ENCODE measurements at places on chromosomes 3 and 15.

DNA sequence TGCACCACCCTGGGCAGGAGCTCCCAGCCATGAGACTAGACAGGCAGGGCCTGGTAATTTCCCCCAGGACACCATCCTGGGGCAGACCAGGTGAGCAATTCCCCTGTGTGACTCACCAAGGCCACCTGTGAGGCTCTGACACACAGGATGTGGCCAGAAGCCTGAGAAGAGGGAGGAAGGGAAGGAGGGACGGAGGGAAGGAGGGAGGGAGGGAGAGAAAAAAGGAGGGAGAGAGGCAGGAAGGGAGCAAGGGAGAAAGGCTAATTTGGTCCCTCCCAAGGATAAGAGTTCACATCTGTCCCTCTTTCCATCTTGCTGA lies 25.9 kb downstream of the WNT7A start:
- no peak for DNase-seq

DNA sequence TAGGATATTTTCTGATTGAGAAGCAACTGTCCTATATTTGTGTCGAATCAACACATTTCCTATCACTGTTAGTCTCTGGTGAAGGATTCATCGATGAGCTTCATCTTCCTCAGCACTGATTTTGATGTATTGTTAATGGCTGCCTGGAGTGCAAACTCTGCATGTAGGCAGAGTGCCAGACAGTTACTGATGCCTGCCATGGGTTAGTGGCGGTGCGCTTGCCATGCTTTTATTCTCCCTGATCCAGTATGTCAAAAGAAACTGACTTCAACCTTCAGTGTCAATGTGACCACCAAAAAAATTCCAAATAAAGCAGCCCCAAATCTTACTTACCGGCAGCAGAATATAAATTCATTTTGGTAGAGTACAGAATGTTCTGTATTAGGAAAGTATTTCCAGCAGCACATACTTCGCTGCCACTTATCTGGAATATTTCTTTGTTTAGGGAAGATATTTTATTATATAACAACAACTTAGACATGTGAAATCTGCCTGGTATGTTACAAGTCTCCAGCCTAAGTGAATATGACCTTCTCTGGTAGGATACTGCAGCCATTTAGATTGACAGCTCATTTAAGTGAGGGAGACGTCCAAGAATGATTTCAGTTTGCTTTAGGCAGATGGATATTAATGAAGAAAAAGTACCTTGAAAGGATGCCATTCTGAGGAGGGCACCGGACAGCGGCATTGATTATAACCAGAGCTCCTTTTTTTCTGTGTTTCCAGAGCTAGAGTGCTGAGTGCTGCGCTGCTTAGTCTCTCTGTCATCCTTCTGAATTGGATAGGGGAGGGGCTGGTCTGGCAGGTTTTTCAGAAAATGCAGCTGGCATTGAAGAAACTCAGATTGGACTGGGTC lies 59.9 kb downstream of the ARHGEF26 start:
- DNase-seq, result no peak

DNA sequence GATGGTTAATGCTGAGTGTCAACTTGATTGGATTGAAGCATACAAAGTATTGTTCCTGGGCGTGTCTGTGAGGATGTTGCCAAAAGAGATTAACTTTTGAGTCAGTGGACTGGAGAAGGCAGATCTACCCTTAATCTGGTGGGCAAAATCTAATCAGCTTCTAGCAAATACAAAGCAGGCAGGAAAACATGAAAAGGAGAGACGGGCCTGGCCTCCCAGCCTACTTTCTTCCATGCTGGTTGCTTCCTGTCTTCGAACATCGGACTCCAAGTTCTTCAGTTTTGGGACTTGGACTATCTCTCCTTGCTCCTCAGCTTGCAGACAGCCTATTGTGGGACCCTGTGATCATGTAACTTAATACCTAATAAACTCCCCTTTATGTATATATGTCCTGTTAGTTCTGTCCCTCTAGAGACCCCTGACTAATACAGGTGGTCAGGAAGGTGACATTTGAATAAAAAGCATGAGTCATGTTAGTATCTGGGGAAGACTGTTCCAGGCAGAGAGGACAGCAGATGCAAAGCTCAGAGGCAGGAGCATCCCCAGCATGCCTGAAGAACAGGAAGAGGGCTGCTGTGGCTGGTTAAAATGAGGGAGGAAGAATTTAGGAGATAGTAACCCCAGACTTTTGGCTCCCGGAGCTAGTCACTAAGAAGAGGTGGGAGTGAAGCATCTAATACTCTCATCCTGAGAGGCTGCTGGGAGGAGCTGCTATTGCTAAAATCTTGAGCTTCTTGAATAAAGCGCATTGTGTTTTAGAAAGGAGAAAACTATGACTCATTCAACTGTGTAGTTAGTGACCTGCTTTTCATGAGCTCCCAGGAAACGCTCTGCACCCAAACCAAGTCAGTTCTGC lies 207.4 kb upstream of the HES1 start:
- no peak for DNase-seq

GRCh38 chr15:58438956-58439355 lies 7.2 kb downstream of the LIPC start:
- DNase-seq, result no peak

GRCh38 chr3:187403768-187404288 lies 35.6 kb downstream of the RTP4 start:
- no peak for DNase-seq

DNA sequence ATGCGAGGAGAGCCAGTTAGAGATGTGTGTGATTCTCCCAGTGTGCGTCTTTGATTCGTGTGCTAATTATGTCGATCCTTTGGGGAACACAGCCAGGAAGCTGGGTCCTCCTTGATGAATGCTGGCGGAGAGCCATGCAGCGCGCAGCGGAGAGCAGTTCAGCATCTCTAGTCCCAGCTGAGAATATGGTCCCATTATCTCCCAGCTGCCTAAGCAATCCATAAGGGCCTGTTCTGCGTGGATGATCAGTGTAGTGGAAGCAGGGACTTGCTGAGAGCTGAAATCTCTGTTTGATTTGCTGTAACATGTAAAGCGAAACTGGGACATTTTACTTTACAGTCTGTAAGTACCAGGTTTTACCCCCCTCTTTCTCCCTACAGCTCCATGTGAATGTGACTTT lies 412.7 kb downstream of the CNTN4 start:
- no peak for DNase-seq

DNA sequence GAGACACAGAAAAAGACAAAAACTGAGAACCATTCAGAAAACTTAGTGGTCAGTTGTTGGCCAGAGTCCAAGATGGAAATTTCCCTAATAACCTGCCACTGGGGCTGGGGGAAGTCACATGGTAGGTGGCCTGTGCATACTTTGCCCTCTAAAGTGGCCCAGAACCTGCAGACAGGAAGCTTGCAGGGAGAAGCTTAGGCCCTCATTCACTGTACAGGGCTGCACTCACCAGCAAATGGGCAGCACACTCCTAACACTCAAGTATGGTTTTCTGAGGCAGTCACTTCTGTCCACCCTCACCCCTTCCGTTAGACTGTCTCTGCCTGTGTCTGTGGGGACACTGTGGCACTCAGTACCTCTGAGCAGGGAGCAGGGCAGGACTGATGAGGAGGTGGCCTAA lies 14.5 kb upstream of the RNU6-1 start:
- no peak for DNase-seq

DNA sequence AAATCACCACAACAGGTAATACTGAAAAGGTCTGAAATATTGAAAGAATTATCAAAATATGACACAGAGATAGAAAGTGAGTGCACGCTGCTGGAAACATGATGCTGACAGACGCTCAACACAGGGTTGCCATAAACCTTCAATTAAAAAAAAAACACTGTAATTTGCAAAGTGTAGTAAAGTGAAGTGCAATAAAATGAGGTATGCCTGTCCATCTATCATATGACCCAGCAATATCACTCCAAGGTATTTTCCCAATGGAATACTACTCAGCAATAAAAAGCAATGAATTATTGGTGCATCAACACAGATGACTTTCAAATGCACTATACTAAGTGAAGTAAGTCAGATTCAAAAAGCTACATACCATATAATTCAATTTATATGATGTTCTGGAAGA lies 47.6 kb upstream of the SLC12A8 start:
- DNase-seq, result no peak

DNA sequence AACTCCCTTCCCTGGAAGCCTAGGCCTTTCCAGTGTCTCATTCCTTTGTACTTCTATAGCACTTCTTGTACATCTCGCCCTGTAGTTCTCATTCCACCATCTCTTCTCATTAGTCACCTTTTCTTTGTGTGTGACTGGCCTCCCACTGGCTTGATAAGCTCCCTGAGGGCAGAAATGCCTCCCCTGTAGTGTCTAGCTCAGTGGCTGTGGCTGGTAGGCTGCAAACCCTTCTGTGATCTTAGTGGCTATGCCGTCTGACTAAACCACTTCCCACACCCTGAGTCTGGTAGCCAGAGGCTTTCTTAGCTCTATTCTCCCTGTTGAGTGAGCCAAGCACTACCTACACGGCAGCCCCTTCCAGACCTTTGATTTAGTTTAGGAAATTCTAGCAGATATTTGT lies 24.4 kb upstream of the TNFAIP8L3 start:
- no peak for DNase-seq

- DNase-seq, result no peak
These were observed 26.7 kb downstream of the ISL2 start for GRCh38 chr15:76363251-76363650.

GRCh38 chr3:10695595-10696285 lies 120.3 kb upstream of the SLC6A11 start:
- no peak for DNase-seq

DNA sequence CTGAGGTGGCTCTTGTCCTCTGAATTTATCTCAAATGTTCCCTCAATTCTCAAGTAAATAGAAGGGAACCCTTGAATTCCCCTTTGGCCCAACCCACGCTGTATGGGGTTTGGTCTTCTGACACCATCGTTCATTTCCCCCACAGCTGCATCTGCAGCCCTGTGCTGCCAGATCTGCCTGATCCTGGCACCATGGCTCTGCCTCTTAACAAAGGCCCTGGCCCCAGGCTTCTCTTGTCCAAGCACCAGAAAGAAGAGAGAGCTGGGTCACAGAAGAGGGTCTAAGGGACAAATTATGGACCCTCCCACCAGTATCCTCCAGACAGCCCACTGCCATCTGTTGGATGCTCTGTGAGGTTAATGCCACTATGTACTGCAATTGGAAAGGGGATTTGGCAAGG lies 1.8 kb downstream of the MAP1A start:
- DNase-seq, result no peak

GRCh38 chr3:173659972-173660371 lies 262.4 kb downstream of the NLGN1 start:
- DNase-seq, result no peak

DNA sequence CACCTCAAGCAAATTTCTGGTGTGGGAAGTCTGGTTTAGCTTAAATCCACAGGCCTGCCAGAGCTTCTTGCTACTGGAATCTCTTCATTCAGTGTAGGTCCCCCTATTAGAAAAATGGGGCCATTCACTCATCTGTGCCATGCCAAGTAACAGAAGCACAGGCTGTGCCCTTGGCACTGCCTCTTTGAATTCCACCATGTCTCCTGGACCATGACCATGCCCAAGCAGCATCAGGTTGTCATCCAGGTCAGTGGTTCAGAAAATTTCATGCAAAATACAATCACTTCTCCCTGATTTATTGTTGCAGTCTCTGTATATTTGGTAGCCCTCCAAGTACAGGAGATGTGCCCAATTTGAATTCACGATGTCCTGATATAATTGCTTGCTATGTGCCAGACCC lies 602.1 kb upstream of the ZNF385D start:
- no peak for DNase-seq

GRCh38 chr3:163929069-163929652 lies 1149.1 kb downstream of the SI start:
- no peak for DNase-seq

DNA sequence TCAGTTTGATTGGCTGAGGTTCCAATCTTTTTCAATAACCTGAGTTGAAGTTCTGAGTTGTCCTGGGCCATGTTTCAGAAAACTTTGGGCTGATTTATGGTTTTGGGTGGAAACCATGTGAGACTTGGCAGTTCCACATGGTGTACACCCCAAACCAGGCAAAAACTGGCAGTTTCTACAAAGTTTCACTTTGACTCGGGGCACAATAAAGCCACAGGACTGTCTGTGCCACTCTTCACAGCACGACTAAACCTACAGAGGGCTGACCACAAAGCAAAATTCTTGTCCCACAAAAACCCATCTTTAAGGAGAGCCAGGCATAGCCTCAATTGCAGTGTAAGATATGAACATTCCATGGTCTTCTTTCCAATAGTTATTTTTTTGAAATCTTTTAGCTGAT lies 155.0 kb downstream of the DUT start:
- no peak for DNase-seq

DNA sequence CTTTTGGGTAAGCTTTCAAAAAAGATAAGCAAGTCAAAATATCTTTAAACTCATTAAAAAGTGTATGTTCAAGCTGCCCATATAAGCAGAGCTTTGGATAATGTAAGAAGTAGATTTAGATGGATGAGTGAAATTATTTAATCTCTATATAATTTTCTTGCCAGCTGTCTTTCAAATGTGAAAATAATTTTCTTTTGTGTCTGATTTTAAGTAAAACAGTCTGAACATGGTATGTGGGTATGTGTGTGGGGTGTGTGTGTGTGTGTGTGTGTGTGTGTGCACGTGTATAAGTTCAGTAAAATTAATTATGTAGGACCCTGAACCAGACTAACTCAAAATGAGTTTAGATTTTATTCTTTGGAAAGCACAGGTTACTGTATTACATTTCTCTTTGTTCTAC lies 155.2 kb upstream of the CGNL1 start:
- no peak for DNase-seq

DNA sequence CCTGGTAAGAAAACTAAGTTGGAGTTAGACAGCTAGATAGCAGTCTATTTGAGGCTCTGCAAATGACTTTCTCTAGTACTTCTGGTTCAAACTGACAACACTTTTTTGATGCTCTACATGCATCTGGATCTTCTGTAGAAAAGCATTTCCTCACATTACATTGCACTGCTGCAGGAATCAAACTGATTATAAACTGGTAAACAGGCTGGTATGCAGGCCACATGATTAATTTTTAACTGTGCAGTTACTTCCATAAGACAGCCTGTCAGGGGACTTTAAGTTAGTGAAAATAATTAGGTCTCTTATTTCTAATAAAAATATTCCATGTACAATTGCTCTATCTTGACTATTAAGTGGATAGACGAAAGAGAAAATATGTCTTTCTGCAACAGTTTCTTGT lies 550.0 kb upstream of the ALCAM start:
- no peak for DNase-seq

- DNase-seq, result no peak
These were observed 399.3 kb downstream of the NLGN1 start for GRCh38 chr3:173796890-173797289.

GRCh38 chr15:93418566-93418965 lies 329.6 kb upstream of the RGMA start:
- no peak for DNase-seq

DNA sequence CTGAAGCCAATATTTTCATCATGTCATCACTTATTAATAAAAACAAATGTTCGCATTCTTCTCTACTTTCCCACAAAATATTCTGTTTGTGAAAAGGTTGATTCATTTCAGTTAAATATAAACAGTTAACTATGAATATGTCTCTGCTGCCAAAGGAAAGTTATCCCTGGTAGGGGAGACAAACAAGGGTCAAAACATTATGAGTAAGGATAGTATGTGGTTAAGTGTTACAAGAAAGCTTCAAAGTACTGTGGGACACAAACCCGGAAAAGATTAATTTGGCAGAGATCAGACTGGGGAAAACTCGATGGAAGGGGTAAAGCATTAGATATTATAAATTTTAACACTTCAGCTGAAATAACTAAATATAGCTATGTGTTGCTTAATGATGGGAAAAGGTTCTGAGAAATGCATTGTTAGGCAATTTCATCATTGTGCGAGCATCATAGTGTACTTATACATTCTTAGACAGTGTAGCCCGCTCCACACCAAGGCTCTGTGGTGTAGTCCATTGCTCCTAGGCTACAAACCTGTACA lies 436.5 kb upstream of the TBL1XR1 start:
- DNase-seq, result no peak

GRCh38 chr3:71131375-71132314 lies 451.9 kb downstream of the FOXP1 start:
- DNase-seq, result no peak

Data from stimulated activated CD4-positive, alpha-beta T cell treated with anti-CD3 and anti-CD28 coated beads, TNF-alpha, amount 100 ng/mL, for 1 hour (primary cell).